EL (cell line): ENCODE measurements at places on chromosomes 3 and 15.

- DNase-seq, result no peak
These were observed 174.0 kb downstream of the ERC2 start for GRCh38 chr3:56294286-56294685.

DNA sequence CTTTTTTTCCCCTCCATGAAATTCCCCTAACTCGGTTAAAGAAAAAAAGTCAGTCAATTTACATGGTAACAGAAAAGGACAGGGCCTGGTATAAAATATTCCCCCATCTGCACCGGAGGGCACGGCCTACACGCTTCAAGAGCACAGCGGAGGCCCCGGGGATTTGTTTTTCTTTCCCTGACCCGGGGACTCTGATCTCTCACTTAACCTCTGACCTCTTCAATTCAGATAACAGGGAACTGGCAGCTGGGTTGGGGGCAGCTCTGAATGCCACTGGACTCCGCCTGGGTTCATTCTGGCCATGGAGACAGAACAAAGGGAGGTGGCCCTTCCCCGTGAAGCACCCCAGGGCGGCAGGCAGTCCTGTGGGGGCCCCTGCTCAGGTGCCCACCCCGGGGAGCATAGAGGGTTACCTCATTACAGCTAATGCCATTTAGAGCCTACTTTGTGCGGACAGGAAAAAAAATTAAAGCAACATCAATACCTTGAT, 257.5 kb downstream of the SHQ1 start:
- no peak for DNase-seq

GRCh38 chr3:44885618-44886017, 11.2 kb downstream of the TGM4 start:
- DNase-seq, result peak; percentile 98

DNA sequence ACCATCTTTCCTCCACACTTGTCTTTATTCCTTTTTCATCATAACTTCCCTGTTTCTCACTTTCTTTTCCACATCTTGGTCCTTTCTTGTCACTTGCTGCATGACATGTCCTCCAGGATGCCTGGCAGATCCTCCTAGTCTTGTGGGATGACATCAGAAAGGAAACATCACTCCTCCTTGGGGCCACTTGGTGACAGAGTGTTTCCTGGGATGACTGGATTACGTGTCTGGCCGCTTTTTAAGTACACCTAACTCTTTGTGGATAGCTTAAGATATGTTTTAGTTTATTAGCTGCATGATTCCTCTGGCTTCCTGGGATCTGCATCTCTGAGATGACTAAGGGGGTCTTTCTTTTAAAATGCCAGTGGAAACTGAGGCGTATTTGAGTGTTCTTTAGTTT, 363.5 kb upstream of the FRG2C start:
- DNase-seq, result no peak

- DNase-seq, result no peak
These were observed 264.2 kb downstream of the NFKBIZ start for GRCh38 chr3:102113421-102114041.

GRCh38 chr3:162602619-162603018, 1106.0 kb downstream of the OTOL1 start:
- peak; percentile 5 for DNase-seq

- no peak for DNase-seq
These were observed 48.9 kb downstream of the LRRFIP2 start for GRCh38 chr3:37125195-37126073.

GRCh38 chr3:31240466-31240865, 292.3 kb upstream of the STT3B start:
- no peak for DNase-seq

GRCh38 chr15:56325186-56325585, 40.0 kb upstream of the TEX9 start:
- peak; percentile 40 for DNase-seq

- no peak for DNase-seq
These were observed 2.1 kb downstream of the SEMA7A start for GRCh38 chr15:74431645-74432044.

DNA sequence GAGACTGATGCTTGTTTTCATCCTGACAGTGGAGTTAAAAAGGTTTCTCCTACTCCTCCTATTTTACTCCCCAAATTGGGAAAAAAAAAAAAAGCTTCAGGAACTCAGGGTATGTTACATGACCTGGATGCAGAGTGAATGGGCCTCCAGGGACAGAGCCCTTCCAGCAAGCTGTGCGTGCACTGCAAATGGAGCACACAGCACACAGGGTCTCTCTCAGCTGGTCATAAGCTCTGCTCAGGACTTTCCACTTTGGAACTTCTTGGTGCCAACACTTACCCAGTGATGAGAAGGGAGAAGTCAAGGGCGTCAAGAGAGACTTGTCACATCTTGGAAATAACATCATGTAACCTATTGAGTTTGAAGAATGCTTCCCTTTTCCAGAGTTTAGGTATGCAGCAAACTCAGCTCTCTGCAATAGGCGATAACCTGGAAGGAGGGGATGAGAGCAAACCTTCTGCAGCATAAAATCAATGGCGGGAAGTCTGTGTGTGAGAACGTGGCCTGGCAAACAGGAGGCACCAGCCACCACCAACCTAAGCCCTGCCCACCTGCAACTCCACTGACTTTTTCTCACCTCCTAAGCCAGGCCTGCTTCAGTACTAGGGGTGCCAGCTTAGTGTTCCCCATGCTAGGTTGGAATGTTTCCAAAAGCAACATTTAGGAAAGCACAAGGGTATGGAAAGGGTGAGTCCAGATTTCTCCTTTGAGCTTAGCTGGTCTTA, 39.8 kb downstream of the MYZAP start:
- DNase-seq, result no peak

DNA sequence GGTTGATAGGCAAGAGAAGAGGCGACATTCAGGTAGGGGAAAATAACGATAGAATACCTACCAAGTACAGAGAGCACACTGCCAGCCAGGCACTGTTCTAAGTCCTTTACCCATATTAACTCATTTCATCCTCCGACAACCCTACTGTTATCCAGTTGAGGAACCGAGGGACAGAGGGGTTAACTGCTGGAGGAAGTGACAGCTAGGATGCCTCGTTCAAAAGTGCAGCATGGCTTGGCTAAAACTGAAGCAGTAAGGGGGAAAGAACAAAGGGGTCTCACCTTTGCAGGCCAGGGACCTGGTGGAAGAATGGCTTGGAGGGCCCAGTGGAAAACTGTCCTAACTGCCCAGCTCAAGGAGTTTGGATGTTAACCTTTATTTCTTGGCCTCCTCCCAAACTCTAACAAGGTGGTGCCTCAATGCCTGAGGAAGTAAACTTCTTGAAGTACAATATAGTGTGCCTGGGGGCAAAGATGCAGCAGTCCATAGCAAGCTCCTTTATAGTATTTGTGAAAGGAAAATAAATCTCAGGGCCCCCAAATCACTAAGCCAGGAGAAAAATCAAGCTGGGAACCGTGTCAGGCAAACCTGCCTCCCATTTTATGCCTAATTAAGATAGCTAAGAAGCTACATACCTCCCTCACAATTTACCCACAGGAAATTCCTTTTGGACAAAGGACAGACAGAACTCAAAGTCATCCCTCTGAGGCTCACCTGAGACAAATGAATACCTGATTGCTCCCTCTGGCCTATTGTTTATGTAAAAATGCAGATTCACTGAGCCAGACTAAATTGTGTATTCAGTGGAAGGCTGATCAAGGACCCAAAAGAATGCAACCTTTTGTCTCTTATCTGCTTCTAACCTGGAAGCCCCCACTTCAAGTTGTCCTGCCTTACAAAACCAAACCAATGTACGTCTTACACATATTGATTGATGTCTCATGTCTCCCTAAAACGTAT, 1.6 kb upstream of the ITGB5 start:
- no peak for DNase-seq

- no peak for DNase-seq
These were observed 147.7 kb upstream of the TRIM42 start for GRCh38 chr3:140530131-140530530.

DNA sequence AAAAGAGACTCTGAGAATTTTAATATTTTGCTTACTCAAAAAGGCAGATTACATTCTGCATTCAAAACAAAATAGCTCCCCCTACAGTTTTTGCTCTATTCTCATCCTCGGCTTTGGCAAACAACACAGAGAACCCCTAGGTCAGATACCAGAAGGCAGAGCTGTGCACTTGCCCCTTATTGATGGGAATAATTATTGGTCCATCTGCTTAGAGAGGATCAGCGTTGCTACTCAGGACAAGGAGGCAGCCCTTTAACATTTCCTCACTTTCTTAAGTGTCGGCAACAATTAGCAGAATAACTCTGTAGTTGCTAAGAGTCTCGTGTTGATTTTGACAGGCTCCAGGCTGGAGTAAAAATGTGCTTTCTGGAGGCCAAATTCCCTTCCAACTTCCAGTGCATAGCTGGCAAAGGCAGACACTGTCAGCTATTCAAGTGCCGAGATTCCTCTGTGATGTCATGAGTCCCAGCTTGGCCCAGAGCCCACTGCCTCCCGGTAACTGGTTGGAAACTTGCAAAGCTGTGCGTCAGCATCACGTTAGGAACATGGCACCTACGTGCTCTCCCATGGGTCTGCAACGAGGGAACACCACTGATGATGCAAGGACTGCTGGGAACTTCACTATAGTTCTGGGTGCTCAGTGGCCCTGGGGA, 482.7 kb upstream of the ADAMTS9 start:
- peak; percentile 24 for DNase-seq

- DNase-seq, result peak; percentile 75
These were observed 7.9 kb upstream of the SRP14 start for GRCh38 chr15:40046721-40047414.

DNA sequence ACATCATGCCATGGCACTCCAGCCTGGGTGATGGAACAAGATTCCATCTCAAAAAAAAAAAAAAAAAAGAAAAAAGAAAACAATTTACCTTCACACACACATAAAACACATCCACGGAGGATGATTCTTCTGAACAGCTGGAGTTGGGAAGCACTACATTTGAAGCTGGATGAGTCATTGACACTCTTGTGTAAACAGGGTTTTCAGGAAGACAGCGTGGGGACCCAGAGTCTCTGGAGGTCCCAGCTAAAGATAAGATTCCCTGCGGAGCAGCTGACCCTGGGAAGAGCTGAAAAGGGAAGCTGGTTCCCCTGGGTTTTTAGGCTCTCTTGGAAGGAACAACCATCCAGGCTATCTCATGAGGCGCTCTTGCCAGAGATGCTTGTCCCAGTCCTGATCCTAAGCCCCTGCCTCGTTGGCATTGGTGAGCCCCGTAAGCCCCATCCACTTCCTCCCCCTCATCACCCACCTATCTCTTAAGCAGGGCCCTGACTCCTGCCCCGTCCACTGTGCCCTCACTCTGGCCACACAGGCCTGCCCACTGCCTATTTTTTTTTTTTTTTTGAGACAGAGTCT, 32.0 kb upstream of the FURIN start:
- DNase-seq, result peak; percentile 57

- DNase-seq, result no peak
These were observed 7.7 kb downstream of the MAP6D1 start for GRCh38 chr3:183817639-183818038.
